ENCODE measurements at places on chromosomes 7 and 10.

DNA sequence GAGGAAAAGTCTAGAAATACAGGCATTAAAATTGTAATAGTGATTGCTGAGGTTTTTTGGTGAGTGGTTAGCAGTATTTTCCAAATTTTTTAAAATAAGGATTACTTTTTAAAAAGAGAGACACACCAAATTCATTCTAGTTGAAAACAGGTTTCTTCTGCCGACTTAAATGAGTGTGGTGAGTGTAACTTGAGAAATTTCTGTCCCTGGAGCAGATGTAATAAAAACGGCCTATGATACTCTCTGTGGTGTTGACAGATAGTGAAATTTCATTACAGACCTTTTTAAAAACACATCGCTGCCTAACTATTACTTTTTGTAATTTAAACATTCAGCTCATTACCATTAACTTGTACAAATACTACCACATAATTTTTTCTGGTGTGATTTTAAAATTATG is 90.1 kb downstream of the CYP51A1 start:
- DNase-seq: no peak

DNA sequence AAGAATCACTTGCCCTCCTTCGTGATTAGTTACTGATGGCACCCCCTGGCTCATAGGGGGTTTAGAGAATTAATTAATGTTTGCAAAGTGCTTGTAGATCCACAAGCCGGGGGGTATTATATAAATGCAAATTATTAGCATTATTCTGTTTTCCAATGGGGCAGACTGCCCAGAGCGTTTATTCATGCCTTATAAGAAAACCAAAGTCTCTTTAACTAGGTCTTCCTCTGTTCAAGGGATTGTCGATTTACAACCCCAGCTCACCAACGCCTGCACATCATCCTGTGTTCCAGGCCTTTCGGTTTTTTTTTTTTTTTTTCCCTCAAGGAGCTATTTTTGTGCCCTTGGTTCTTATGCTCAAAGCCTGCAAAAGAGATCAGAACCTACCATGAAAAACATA is 630.7 kb downstream of the PARD3 start:
- no peak for DNase-seq

GRCh38 chr10:132655735-132656134 is 118.1 kb downstream of the INPP5A start:
- no peak for DNase-seq

DNA sequence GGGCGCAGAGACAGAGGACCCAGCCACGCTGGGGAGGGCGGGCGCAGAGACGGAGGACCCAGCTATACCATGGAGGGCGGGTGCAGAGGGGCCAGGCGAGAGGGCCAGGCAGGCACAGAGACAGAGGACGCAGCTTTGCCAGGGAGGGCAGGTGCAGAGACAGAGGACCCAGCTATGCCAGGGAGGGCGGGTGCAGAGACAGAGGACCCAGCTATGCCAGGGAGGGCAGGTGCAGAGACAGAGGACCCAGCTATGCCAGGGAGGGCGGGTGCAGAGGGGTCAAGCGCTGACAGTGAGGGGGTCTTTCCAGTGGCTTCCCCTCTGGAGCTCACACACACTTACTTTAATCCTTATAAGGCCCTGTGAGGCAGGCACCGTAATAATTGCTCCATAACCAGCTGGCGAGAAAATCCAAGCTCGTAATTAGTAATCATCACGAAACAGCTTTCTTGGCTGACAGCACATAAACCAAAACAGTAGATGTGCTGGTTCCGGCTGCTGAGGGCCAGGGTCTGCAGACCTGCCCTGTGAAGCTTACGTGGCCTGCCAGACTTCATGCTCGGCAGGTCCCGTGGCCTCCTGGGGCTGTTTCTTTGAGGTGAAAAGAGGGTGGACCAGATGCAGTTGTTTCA is 137.2 kb downstream of the VIPR2 start:
- DNase-seq: no peak

DNA sequence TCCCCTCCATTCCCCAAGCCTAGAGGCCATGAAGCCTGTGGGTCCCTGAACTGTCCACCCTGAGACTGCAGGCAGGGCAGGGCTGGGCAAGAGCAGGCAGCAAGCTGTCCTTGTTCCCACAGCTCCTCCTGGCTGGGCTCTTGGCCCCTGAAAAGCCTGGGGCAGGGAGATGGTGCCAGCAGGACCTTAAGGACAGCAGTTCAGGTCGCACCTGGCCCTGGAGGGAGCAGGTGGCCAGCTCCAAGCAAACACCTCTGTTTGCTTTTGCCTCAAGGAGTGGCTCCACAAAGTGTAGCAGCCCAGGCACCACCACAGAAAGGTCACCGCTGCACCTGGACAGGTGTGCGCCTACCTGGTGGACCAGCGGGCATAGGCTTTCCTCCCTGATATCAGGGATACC is 5.2 kb downstream of the RET start:
- no peak for DNase-seq

- no peak for DNase-seq
These were observed 506 bp upstream of the GNAI1 start for GRCh38 chr7:80134115-80134535.

DNA sequence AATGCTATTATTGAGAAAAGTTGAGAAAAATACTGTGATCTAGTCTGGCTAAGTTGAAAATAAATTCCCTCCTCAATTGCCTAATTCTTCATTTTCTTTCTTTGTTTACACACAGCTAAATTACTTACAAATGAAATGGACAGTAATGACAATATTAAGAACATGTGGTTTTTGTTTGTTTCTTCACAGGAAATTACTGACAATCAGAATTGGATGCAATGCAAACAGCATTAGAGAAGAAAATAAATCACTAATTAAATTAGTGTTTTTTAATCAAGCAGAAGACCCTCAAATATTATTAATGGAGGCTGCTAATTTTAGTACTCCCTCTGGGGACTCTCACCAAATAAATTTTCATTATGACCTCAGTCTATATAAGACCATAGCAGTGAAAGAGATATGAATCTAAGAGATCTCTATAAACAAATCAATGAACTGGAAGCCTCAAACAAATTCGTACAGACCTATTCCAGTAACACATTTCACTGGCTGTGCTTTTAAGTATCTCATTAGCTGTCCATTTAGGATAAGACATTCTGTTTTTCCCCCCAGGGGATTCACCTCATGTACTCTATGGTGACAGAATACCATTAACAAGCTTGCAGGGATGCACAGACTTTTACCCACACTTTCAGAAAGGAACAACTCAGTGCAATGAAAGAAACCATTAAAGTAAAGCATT is 202.0 kb upstream of the DGKB start:
- DNase-seq: no peak

- no peak for DNase-seq
These were observed 241.9 kb downstream of the GLRX3 start for GRCh38 chr10:130377986-130378540.

DNA sequence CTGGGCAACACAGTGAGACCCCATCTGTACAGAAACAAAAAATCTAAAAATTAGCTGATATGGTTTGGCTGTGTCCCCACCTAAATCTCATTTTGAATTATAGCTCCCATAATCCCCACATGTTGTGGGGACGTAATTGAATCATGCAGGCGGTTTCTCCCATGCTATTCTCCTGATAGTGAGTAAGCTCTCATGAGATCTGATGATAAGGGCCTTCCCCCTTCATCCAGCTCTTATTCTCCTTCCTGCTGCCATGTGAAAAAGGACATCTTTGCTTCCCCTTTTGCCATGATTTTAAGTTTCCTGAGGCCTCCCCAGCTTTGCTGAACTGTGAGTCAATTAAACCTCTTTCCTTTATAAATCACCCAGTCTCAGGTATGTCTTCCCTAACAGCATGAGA is 136.5 kb downstream of the SFMBT2 start:
- no peak for DNase-seq

DNA sequence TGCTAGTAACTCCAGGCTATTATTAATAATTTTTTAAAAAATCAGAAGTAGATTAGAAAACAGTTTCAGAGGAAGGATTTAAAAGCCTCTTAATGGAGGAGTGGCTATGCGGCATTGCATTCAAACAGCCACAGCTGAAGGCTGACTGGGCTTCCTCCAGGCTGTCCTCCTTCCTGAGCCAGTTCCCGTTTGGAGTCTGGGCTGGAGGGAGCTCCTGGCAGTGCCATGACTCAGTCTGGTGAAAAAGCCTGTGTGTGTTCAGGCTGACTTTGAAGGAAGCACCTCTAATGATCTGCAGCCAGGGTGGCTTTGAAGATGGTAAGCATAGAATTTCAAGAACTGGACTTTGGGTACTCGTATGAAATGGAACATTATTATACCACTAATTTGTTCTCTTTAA is 134.6 kb downstream of the DPP6 start:
- DNase-seq: no peak

GRCh38 chr10:29763396-29763795 is 128.6 kb upstream of the SVIL start:
- DNase-seq: no peak

- DNase-seq: no peak
These were observed 777.5 kb upstream of the LRRTM3 start for GRCh38 chr10:66148312-66148711.

DNA sequence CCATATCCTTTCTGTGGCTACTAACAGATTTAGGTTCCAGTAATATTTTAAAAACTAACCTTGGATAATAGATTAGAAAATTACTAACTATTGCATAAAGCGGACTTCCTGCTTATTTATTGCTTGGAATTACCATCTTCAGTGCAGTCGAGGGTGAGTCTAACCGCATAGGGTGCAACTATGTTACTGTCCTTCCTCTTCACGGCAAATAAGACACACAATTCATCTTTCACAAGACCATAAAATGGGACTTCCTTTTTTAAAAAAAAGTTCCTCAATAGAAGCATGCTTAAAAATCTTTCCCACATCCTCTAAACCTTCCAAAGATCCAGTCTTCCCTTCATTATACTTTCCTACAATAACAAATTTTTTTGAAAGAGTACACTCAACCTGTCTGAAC is 2.1 kb downstream of the SLC25A40 start:
- DNase-seq: no peak

- DNase-seq: no peak
These were observed 139.7 kb downstream of the WDR11 start for GRCh38 chr10:120990831-120991230.

DNA sequence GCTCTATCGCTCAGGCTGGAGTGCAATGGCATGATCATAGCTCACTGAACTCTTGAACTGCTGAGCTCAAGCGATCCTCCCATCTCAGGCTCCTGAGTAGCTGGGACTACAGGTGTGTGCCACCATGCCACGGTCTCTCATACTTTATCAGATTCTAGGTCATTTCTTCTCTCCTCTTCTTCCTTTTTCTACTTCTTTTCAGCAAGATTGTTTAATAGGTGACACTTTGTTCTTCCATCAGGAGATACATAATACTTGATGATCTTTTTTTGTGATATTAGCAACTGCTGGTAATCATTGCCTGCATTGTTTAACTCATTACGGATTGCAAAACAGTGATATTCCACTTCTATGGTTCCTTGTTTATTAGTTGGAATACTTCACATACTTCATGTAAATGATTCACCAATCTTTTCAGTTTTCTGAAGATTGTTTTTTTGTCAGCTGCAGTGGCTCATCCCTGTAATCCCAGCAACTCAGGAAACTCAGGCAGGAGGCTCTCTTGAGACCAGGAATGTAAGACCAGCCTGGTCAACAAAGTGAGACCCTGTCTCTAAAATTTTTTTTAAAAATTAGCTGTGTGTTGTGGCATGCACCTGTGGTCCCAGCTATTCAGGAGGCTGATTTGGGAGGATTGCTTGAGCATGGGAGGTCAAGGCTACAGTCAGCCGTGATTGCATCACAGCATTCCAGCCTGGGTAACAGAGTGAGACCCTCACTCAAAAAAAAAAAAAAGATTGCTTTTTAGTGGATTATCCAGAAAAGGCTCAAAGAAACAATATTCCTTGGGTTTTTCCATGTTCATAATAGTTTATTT is 36.2 kb upstream of the CHST3 start:
- no peak for DNase-seq

GRCh38 chr7:44489955-44490350 is 505 bp downstream of the NUDCD3 start:
- peak; percentile 45 for DNase-seq

DNA sequence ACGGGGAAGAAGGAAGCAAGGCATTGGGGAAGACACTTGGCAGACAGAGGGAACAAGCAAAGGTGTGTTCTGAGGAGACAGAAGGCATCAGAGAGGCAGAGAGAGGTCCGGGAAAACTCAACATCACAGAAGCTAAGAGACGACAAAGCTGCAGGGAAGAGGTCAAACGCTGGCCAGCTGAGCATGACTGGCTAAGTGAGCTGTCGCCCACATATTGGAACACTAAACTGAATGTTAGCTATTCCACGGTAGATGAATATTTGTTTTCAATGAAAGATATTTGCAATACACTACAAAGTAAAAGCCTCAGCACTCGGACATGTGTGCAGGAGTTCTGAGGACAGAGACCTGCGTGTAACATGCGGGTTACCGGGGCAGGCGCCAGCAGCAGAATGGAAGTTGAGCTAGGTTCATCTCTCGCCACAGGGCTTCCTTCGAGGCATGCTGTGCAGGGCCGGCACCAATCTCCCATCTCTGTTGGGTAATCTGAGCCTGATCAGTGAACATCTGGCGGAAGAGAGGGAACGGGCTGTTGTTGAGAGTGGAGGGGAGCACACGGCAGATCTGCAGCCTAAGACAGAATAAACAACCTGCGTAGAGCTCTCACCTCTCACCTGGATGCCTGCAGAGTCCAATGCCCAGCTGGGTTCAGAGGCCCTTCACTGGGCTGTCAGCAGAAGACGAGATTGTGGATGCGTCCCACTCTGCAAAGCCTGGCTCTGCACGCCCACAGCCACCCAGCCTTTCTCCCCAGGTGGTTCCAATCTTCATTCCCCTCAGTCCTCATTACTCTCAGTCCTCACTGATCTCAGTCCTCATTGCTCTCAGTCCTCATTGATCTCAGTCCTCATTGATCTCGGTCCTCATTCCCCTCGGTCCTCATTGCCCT is 35.9 kb downstream of the INSIG1 start:
- no peak for DNase-seq

- DNase-seq: no peak
These were observed at the start of gene INPP5A for GRCh38 chr10:132537684-132538001. Gene INPP5A, plus strand, starts transcription at chr10:132537787. Its CDS starts 310 bp downstream, at chr10:132538097.

- no peak for DNase-seq
These were observed 88.7 kb downstream of the MAD1L1 start for GRCh38 chr7:2143981-2144595.

DNA sequence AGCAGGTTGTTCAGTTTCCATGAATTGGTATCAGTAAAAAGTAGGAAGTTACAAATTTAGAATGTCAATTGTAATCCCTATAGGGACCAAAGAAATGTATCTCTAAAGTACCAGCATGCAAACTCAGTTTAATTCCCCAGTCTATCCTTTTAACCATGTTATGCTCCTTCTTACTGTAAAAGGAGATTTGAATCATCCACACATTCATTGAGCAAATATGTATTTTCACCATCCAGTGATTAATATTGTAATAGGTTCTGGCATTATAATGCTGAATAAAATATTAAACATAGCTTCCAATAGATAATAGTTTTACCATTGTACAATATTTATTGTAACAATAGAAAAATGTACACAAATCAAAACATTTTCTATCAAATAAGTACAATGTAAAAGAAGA is 228.2 kb upstream of the SEMA3A start:
- DNase-seq: no peak

- DNase-seq: no peak
These were observed 179.5 kb upstream of the RNF32 start for GRCh38 chr7:156460858-156461627.

- DNase-seq: no peak
These were observed 1.6 kb downstream of the DOCK1 start for GRCh38 chr10:126906704-126907422.

GRCh38 chr10:104299031-104299904 is 30.3 kb downstream of the GSTO2 start:
- no peak for DNase-seq

- DNase-seq: no peak
These were observed 38.4 kb downstream of the IL2RA start for GRCh38 chr10:6023661-6024333.

All from CD4-positive, alpha-beta T cell treated with Interleukin-2 at 100 ng/mL for 4 hours (primary cell).